GM12865 (cell line): ENCODE measurements at places on chromosomes 3 and 15.

GRCh38 chr3:50658416-50658815, 16.3 kb upstream of the DOCK3 start:
- DNase-seq, result no peak

GRCh38 chr3:161423911-161424522, 52.7 kb upstream of the SPTSSB start:
- DNase-seq, result peak; percentile 26

DNA sequence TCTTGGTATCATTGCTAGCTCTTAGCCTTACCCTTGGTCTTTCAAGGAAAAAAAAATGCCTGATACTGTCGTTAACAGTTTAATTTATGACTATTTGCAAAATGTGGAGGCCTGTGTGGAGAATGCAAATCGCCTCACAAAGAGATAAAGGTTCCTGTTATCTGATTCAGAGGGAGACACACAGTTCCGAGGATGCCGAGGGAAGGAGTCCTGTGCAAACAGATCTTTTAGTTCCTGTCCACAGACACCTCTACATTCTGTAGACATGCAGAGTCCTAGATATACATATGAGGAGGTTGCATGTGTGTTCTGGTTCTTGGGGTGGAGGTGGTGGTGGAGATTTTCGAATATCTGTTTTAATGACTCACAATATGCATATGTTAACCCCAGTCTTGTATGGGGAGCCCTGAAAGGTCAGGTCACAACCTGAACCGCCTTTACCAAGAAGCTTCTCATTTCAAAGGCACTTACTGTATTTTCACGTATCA, 5.7 kb downstream of the NR2F2 start:
- DNase-seq, result no peak

DNA sequence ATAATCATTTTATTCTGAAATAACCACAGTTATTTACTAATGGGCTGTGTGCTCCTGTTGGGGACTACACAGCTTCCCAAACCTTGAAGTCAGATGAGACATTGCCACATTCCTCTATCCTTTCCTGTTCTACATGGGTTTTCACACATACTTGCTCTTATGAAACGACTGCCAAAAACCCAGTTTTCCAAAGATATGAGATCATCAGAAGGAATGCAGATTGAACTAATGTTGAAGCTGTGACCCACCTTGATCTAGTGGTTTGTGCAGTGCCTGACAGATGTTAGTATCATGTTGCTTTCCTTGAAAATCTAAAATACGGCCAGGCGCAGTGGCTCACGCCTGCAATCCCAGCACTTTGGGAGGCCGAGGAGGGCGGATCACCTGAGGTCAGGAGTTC, 144.6 kb downstream of the VGLL4 start:
- DNase-seq, result no peak

DNA sequence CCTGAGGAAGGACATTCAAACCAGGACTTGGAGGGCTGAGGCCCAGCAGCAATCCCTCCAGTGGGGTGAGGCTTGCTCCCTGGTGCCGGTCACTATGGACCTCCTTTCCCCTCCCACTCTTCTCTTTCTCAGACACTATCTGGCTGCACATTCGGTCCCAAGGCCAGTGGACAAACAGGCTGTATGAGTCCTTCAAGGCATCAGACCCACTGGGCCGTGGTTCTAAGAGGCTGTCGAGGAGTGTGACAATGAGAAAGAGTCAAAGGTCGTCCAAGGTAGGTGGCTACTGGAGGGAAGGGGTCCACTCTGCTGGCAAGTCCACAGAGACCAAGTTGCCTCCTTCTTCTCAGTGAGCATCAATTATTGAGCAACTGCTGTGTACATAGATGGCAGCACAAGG, 28.0 kb downstream of the NOX5 start:
- DNase-seq, result no peak

DNA sequence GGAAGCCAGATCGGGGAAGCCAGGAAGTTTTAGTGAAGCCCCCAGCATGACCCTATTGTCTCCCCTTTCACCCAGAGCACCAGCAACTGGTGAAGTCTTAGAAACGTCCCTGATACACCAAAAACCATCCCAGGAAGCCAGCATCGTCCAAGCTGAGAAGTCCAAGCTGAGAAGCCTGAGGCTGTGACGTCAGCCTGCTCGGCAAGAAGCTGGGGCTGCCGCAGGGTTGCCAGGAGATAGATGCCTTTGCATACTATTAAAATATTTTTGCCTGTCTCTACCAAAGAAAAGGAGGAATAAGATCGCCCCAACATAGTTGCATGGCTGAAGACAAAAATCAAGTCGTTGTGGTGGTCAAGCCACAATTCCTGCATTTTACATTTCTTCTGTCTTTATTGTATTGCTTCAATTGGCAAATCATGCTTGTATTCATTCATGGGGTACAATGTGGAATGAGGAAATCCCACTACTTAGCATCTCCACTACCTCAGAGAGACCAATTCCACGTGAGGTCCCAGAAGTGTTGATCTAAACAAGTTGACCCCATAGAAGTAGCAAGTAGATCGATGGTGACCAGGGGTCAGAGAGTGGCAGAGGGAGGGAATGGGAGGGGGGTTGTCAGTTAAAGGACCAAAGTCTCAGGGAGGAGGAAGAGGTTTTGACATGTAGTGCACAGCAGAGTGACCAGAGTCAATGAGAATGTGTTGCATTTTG, 19.6 kb upstream of the EMC3 start:
- no peak for DNase-seq

DNA sequence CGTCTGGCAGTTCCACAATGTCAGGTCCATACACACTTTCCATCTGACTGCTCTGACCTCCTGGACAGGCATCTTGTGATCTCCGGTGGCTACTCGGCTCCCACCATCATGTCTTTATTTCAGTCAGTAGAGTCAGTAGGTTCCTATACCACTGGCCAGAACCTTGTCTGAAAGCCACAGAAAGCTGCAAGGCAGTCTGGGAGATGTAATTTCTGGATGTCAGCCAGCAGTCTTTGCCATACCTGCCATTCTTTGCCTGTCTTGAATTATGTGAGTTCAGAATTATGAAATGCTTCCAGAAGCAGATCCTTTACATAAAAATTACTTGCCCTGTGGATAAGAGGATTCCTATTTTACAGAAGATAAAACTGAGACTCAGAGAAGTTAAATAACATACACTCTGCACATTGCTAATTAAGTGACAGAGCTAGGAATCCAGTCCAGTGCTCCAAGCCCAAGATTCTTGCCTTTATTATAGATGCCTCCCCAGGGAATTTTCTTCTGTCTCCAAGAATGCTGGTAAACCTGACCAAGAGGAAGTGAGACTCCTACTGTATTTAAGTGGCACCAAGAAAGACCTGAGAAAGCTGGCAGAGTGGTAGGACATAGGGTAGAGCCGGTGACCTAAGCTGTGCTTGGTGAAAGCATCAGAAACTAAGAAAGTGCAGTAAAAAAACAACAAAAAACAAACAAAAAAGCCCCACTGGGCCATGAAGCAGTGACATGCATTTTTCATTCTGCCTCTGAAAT, 75.6 kb downstream of the IQCH start:
- DNase-seq, result no peak

DNA sequence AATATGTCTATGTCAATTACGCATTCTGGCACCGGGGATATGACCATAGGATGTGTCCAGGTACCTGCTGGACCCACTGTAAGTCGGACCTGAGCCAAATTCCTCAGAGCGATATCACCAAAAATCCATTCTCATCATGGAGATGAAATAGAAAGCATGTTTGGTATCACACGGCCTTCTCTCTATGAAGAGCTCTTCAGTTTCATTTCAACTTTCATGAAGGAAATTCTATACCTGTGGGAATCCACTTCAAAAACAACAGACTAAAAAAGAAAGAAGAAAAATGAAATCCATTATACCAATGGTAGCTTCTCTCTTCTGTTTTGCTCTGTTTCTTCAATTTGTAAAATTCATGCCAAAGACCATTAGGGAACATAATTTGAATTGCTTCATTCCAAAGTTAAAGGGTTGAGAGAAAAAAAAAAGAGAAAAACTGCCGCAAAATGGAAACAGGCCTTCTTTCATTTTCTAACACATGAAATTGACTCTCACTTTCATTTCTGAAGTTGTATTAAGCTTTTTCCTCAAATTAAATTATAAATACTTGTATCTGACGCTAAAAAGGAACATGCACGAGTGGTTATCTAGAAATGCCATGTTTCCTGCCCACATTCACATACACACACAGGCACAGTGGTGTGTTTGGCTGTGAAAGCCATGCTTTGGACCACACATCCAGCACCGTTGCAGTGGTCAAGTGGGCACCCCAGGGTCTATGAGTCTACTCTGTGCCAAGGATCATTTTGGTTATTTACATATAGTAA, 46.9 kb upstream of the DIPK2A start:
- DNase-seq, result peak; percentile 38

- DNase-seq, result no peak
These were observed 330.3 kb upstream of the CFAP20DC start for GRCh38 chr3:59380146-59380545.

- no peak for DNase-seq
These were observed 369.3 kb upstream of the TRIM42 start for GRCh38 chr3:140308535-140308934.

DNA sequence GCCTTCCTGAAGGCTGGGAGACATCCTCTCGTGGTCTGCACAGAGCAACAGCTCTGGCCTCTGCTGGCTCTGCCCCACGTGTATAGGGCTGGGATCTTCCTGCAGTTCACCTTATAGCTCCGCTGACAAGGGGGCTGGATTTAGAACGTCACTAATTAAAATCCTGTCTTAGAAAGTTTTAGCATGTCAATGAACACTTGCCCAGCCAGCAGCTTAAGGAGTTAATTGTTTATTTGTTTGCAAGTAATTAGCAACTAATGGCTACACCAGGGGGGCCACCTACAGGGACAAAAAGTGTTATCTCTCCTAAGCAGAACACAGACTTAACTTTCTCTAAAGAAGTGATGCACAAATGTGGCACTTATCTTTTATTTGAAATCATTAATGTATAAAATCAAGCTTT, at the start of gene HESX1:
HESX1 (minus strand) TSS at position 84 of the 403 bp plus-strand sequence; CDS start at position 24, 60 bp downstream.
- no peak for DNase-seq

GRCh38 chr15:65336493-65337435, 32.3 kb downstream of the RNU5B-1 start:
- peak; percentile 14 for DNase-seq

DNA sequence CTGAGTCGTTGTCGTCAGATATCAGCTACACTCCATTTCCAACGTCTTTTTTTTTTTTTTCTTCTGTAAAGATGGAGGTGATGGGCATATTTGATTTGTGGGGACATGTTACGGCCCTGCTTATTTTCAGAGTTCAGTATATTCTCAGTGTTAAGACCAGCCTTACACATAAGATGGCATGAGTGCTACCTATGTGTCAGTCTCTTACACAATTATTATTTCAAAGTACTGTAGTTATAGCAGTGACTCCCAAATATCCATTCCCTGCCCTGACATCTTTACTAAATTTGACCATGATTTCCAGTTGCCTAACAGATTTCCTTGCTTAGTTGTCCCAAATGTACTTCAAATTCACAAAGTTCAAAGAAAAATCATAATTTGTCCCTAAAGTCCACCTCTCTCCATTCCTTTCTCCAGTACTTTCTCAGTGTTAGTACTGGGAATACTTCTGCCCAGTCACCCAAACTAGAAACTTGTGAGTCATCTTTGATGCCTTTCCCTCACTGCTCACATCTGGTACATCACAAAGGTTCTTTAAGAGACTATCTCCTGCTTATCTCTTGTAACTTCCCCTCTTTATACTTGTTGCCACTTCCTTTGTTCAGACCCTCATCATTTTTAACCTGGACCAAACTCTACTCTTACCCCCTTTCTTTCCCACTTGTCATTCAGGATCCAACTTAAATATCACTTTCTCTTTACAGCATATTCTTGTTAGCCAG, 67.0 kb downstream of the ZNF609 start:
- no peak for DNase-seq

GRCh38 chr3:139361276-139361675, 17.5 kb downstream of the MRPS22 start:
- no peak for DNase-seq

DNA sequence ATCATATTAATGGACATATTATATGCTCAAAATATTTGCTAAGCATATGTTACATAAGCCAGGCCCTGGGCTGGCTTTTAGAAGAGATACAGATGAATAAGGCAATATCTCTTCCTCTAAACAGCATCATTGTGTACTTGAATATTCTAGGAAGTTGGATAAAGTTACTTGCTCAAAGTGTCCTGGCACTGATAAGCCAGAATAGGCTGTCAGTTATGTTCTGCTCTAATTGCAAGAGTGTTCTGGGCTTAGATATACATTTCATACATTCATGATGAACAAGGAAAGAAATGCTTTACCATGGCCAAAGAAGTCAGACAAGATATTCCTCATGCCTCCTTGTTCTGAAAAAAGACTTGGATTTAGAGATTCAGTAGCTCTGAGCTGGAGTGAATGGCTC, 40.7 kb downstream of the KBTBD12 start:
- no peak for DNase-seq

DNA sequence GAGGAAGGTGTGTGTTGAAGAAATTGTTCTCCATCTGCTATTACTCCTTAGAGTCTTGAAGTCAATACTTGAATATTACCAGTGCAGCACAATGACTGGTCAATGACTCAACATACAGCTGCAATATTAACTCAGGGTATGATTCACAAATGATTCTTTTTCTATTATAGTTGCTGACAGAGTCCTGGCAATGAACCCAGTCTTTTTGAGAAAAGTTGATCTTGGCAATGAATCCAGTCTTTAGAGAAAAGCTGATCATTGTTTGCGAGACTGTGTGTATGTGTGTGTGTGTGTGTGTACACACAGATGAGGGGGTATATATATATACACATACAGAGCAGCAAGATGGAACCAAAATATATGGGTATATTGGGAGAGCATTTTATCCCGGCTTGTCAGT, 315.1 kb downstream of the ZNF385D start:
- DNase-seq, result no peak

- DNase-seq, result no peak
These were observed 329.9 kb upstream of the ROBO1 start for GRCh38 chr3:80097674-80098073.

GRCh38 chr15:100731267-100732152, 129.1 kb downstream of the ASB7 start:
- DNase-seq, result no peak

GRCh38 chr3:72738752-72739530, 109.3 kb downstream of the SHQ1 start:
- DNase-seq, result peak; percentile 45

DNA sequence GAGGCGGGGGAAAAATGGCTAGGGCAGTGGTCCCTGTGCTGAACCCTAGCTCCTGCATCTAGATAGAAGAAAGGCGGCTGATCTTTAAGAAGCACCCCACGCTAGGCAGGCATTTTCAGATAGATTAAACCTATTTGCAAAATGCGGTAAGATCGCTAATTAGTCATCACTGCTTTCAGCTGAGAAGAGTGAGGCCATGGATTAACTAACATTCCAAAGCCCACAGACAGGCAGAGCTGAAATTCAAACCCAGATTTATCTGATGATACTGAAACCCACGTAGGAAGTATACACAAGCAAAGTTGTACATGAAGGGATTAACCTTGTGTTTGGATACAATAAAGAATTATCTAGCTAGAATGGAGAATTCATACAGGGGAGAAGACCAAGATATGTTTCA, 4.8 kb downstream of the ADPGK start:
- no peak for DNase-seq

GRCh38 chr15:23859008-23859407, 171.9 kb upstream of the NDN start:
- no peak for DNase-seq
